ENCODE measurements at places on chromosomes 2 and 18.

DNA sequence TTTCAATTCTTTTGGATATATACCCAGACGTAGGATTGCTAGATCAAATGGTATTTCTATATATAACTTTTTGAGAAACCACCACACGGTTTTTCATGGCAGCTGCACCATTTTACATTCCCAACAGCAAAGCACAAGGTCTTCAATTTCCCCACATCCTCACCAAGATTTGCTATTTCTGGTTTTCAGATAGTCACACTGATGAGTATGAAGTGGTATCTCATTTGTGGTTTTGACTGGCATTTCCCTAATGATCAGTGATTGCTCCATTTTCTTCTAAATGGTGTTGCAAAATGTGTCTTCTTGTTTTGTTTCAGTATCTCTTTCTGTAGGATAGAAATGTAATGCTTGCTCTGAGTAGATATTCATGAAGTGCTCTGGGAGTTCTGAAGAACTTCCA is 52.0 kb downstream of the ANKRD44 start:
- no peak for DNase-seq

- peak; percentile 95 for DNase-seq
Measured at GRCh38 chr2:229407170-229407569, 136.1 kb upstream of the PID1 start.

- no peak for DNase-seq
Measured at GRCh38 chr2:31254237-31255203, 20.6 kb downstream of the EHD3 start.

DNA sequence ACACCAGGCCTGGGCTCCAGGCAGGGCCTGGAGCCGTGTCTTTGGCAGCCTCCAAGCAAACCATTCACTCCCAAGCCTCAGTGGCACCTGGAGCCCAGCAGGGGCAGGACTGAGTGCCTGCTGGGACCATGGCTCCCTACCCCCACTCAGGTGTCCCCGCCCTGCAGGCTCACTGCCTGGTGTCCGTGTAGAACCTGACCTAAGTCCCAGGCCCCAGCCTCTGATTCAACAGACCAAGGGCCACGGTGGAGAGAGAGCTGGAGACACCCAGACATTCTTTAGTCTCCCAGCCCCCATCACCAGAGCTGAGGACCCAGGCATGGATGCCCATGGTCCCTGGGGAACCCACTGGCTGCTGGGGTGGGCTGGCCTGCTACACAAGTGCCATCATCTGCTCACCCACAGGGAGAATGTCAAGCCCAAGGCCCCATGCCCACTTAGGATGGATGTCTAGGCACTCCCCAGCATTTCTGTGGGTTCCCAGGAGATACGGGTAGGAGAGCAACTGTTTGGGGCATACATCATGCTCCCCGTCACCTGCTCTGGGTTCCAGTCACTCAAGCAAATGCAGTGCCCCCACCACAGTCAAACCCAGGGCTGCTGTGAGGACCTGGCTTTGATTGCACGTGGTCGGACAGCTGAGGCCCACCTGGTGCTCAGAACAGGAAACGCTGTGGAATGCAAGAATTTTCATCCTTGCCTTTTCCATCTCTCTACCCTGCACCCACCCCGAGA is 42.9 kb upstream of the ATG16L1 start:
- no peak for DNase-seq

DNA sequence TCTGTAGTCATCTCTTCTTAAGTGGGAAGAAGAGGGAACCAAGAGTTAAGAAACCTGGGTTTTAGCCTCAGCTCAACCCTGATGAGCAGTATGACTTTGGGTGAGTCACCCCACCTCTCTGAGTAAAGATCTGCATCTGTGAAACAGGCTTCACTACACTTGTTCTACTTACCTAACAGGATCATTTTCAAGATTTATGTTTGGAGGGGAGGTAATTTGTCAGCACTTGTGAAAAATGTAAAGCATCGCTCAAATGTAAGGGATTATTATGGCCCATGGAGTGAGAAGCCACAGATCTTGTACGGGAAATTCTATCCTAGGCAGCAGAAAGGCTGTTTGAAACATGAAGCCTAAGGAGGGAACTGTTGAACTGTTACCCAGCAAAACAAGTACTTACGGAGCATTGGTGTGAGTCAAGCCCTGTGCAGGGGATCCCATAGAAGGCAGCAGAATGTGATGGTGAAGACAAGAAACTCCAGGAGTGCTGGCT is 160.6 kb downstream of the PRKCE start:
- DNase-seq: no peak

DNA sequence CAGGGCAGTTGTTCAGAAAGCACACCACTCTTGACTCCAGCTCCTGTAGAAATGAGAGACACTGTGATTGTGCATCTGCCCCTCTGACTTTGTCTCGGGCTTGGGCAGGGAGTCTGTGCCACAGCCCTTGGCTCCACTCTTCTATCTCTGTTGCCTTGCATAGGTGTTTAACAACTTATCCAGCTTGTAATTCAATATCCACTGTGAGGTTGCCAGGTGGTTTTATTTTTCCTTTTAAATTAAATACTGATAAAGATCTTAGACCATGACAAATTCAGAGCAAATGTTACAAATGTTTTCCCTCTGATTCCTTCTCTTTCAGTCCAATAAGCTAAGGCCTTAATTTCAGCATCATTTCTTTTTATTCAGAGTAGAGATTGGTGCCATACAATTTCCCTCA is 421.7 kb downstream of the STK39 start:
- DNase-seq: no peak

DNA sequence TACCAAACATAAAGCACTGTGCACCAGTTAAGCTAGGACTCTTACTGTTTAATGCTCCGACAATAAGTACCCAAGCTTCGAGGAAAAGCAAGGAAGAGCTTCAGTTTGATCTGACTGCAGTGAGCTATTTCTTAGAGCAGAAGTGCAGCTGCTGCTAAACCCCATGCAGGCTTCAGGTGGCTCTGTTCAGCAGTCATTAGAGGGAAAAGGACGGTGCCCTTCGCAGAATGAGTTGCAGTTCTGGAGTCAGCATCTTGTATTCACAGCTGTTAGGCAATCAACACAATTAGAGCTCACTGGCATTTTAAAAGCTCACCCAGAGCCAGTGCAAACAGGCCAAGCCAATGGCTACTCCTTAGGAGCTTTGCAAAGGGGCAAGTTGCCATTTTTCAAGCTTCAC is 1.5 kb upstream of the CERKL start:
- no peak for DNase-seq

DNA sequence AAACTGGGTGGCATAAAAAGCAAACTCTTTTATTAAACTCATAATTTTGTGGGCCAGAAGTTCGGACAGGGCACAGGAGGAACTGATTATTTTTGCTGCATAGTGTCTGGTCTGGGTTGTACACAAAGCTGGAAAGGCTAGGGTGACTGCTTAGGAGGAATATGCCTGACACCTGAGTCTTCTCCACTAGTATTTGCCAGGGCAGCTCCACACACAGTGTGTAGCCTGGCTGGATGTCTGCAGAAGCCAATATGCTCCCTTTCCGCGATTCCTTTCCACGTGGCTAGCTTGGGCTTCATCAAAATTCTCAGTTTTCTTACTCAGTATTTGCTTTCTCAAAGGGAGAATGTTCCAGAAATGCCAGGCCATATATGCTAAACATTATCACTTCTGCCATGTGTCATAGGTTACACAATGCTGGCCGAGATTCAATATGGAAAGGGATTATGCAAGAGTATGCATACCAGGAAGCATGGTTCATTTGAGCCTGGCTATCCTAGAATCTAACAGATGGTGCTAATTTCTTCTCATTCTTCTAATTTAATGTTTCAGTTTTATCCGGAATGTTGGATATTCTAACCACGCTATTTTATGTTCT is 142.7 kb upstream of the DOK6 start:
- DNase-seq: peak; percentile 61

- DNase-seq: no peak
Measured at GRCh38 chr18:75112186-75113096, 96.5 kb downstream of the PTGR3 start.

DNA sequence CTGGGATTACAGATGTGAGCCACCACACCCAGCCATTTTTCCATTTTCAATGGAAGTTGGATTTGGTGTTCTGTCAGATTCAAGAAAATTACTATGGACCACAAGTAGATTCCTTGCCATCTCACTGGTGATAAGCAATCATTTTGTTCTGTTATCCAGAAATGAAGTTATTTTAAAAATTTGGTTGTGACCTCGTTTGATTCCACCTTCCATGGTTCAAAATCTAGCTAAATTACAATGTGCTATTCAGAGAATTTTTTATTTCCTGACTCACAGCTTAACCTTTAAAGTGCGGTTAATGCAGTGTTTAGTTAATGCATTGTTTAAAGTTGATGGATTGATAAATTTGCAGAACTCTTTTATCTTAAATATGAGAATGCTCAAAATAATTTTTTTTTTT is 243.2 kb upstream of the BOD1L2 start:
- no peak for DNase-seq

DNA sequence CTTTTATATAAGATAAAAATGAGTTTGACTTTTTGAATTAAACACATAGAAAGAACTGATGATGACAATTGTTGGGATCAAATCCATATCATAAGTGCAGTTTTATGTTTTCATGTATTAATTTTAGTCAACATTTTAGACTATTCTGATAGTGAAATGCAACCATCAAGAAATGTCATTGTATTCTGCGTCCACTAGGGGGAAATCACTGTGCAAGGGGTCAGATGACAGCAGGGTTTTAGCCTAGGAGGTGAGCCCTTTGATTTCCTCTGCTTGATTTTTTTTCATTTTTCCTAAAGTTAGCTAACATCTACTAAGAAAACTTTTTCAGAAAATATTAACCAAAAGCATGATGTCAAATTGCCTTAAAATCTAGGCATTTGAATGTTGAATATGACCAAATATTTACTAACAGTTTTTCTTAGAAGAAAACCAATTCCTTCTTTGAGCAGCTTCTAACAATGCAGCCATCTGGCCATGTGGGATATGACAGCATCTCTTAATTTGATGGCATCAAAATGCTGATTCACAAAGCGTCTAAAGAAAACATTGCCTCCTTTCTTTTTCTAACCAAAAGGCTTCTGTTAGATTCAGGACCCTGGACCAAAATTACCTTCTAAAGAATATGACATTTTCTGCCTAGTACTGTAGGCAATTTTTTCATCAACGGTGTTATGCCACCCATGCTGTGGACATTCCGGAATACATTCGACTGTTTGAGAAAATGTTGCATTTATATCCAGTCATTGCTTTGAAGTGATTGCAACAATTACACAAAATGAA is 141.5 kb downstream of the SPHKAP start:
- DNase-seq: peak; percentile 9

DNA sequence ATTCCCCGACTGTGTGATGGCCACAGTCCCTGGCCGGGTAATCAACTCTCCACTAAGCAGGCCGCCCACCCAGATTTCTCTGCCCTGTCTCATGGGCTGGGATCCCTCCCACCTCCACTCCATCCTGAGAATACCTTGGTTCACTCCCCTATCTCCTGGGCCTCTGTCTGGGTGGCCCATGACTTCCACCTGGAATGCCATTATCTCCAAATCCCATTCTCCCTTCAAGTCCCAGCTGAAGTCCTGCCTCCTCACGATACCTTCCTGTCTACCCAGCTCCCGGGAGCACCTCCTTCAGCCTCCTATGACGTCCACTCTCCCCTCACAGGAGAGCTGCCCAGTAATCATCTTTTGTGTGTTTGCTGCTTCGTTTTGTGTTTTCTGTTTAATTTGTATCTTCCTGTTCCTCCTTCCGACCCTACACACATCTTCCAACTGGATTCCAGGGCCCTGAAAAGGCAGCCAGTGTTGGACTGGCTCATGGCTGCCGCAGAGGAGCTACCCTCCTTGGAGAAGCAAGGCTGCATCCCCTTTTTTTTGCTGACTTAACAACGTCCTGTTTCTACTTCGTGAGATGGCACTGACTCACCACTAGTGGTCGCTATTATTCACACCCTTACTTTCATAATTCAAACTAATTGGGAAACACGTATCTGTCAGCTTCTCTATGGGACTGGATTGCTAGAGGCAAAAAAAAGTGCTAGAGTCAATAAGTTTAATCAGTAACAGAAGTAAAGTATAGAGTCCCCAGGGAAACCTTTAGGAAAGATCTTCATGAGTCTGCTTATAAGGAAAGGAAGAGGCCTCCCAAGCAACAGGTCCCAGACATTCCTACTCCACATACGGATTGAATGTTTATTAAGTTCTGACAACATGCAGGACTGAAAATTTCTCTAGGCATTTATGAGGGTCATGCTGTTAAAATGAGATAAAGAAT is 171.9 kb upstream of the GATA6 start:
- peak; percentile 47 for DNase-seq

GRCh38 chr2:240303896-240304745 is 131.3 kb upstream of the GPC1 start:
- DNase-seq: no peak

DNA sequence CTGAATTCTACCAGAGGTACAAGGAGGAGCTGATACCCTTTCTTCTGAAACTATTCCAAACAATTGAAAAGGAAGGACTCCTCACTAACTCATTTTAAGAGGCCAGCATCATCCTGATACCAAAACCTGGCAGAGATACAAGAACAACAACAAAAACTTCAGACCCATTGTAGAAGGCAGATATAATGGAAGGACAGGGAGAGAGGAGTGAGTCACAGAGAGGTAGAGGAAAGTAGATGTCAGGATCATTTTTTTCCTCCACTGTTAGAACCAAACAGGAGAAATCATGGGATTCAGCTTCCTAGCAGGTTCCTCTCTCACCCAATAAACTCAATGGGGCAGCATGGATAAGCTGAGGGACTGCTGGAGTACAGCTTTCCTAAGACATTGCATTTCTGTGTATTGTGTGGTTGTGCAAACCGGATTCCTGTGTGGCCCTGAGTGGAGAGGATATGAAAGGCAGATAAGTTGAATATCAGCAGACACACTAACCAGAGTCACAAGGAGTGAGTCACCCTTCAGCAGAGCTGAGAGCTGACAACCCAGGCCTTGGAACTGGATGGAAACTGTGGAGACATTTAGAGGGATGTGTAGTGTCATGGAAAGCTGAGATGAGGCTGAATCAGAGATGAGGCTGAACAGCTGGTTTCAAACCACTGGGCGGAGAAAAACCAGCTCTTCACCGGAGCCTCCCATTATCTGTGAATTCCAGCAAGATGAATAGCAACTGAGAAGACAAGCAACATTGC is 60.9 kb upstream of the MMADHC start:
- peak; percentile 90 for DNase-seq

DNA sequence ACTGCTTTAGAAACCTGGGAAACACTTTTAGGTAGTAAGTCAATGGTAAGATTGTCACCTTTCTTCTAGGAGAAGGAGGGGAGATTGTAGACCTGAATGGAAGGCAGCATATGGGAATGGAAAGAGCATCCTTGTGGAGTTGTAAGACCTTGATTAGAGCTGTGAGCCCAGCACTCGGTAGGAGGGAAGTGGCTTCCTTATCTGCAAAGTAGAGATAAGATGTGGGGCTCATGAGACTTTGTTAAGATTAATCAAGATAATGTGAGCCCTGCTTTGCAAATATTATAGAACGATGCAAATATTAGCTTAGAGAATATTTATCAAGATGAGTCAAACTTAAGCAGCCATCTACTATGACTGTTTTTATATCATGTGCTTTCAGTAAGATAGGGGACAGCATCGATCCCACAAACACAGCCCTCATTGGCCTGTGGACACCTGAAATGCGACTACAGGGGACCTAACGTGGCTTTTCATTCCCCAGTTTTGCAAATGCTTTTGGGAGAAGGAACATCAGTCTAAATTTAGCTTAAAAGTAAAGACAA is 243.7 kb downstream of the LTBP1 start:
- no peak for DNase-seq

GRCh38 chr2:200604571-200605255 is 18.9 kb downstream of the AOX1 start:
- no peak for DNase-seq

- no peak for DNase-seq
Measured at GRCh38 chr2:143473216-143473615, 344.0 kb downstream of the ARHGAP15 start.

Data from epithelial cell of proximal tubule (primary cell).